Gastrocnemius medialis (tissue), 4 donors: ENCODE measurements at places on chromosomes 5 and 9. TPM values are rescaled to one million over a fixed set of nuclear protein-coding genes. Genes with fewer than 3 reads are reported as not detected.

- H3K27ac ChIP-seq: no peak overlapping the region
- no peak for DNase-seq
- H3K36me3 ChIP-seq: no peaks in the 10 kb centered on the region
These were observed 76.8 kb downstream of the MVB12B start for GRCh38 chr9:126403397-126403796.

Gene KIF4B
- 0.10 TPM for total RNA-seq

Gene ZMYND19
- 14.1 TPM for total RNA-seq

Gene TAF11L10
- total RNA-seq: not detected

- H3K4me3 ChIP-seq: no peak overlapping the region
- H3K4me1 ChIP-seq: no peaks in the 10 kb centered on the region
- H3K36me3 ChIP-seq: no peaks in the 10 kb centered on the region
- no peak overlapping the region for H3K27ac ChIP-seq
- DNase-seq: no peak
These were observed 28.4 kb upstream of the TNFSF8 start for GRCh38 chr9:114958844-114959235.

GRCh38 chr9:114989600-114990410 is 59.4 kb upstream of the TNFSF8 start:
- no peaks in the 10 kb centered on the region for H3K27me3 ChIP-seq
- H3K27ac ChIP-seq: no peak overlapping the region
- no peaks in the 10 kb centered on the region for H3K4me1 ChIP-seq

Gene GPR151
- total RNA-seq: not detected

Gene HRH2
- total RNA-seq: 0.44 TPM

GRCh38 chr9:18467696-18468095 is 6.3 kb upstream of the ADAMTSL1 start:
- H3K36me3 ChIP-seq: no peaks in the 10 kb centered on the region
- no peaks in the 10 kb centered on the region for H3K27me3 ChIP-seq
- no peak for DNase-seq
- no peak overlapping the region for H3K4me3 ChIP-seq

- H3K36me3 ChIP-seq: no peaks in the 10 kb centered on the region
- peak overlapping the region; percentile 69 for H3K4me3 ChIP-seq
- H3K4me1 ChIP-seq: peaks cover 56% of the 10 kb centered on the region
- DNase-seq: no peak
- H3K27me3 ChIP-seq: no peaks in the 10 kb centered on the region
These were observed 841 bp upstream of the NINJ1 start for GRCh38 chr9:93134740-93135444.

DNA sequence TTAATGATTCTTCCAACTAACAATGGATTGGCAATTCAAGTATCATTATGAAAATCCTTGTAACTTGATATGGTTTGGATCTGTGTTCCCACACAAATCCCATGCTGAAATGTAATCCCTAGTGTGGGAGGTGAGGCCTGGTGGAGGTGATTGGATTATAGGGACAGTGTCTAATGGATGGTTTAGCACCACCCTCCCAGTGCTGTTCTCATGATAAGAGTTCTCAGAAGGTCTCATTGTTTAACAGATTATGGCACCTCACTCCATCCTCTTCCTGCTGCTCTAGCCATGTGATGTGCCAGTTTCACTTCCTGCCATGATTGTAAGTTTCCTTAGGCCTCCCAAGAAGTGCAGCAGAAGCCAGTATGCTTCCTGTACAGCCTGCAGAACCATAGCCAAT is 1116.2 kb upstream of the EDIL3 start:
- H3K27me3 ChIP-seq: no peaks in the 10 kb centered on the region
- H3K27ac ChIP-seq: no peak overlapping the region
- DNase-seq: no peak
- no peaks in the 10 kb centered on the region for H3K4me1 ChIP-seq
- no peaks in the 10 kb centered on the region for H3K36me3 ChIP-seq

Gene AFAP1L1
- 35.5 TPM for total RNA-seq
